Motor neuron (in vitro differentiated cells): ENCODE measurements at places on chromosomes 11 and 22.

GRCh38 chr11:125084057-125084416 lies 20.9 kb downstream of the SLC37A2 start:
- no peak for ATAC-seq

DNA sequence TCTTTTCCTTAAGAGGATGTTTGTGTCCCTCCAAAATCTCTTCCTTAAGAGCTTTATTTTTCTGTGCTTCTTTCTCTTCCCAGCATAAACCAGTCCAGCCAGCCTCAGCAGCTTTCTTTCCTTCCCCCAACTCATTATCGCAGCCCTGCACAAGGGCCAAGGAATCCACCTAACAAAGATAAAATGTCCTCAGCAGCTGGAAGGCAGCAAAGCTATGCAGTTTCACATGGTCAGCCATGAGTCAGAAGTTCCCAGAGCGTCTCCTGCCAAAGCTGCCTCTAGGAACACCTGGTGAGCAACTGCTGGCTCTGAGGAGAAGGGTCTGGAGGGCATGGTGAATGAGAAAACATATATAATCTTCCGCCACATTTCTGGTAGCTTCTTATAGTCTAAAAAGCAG lies 45.3 kb upstream of the HMGXB4 start:
- no peak for ATAC-seq

DNA sequence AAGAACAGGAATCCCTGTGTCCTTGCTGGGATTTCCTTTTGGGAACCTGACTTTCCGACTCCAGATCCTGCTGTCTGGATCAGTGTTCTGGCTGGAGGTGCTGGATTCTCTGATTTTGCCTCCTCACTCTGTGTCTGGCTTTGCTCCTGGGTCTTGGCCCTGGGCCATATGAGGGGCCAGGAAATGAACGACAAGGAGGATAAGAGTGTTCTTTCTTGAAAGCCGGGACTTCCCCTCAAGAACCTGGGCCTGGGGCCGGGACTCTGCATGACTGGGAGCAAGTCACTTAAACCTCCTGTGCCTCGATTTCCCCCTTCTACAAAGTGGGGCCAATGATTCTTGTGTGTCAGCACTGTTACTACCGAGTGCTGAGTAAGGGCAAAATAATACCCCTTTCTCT lies 2.9 kb upstream of the MYO7A start:
- no peak for ATAC-seq

- ATAC-seq = peak; percentile 54
These were observed 27.6 kb downstream of the PLEKHA7 start for GRCh38 chr11:16986434-16987204.

GRCh38 chr11:2792381-2793250 lies 92.8 kb upstream of the KCNQ1OT1 start:
- ATAC-seq = no peak

DNA sequence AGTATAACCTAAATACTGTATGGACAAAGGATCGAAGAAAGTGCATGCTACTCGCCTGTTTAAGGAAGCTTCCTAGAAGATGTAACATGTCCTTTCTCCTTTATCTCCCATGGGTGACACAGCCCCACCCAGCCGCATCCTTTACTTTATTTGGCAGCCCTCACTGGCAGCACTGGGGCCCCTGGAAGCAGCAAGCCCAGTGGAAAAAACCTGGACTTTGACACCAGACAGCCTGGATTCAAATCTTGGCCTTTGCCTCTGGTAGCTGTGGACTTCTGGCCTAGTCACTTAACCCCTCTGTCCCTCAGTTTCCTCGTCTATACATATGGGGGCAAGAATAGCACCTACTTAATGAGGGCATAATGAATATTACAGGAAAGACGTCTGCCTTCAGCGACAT lies 67.1 kb downstream of the MYEOV start:
- ATAC-seq = no peak

DNA sequence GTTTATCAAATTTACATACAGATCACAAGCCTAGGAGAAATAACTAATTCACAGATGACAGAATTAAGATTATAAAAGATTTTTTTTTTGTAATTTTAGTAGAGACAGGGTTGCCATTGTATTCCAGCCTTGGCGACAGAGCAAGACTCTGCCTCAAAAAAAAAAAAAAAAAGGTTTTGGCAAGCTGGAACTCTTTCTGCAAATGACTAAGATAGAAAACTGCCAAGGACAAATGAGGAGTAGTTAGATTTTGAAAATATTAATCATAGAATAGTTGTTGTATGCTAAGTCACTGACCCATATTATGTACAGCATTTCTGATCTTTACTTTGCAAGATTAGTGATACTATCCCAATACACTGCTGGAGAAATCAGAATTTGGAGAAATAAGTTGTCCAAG lies 99.2 kb downstream of the C11orf65 start:
- ATAC-seq = no peak

GRCh38 chr11:112526699-112527416 lies 266.2 kb upstream of the PLET1 start:
- ATAC-seq = peak; percentile 74

DNA sequence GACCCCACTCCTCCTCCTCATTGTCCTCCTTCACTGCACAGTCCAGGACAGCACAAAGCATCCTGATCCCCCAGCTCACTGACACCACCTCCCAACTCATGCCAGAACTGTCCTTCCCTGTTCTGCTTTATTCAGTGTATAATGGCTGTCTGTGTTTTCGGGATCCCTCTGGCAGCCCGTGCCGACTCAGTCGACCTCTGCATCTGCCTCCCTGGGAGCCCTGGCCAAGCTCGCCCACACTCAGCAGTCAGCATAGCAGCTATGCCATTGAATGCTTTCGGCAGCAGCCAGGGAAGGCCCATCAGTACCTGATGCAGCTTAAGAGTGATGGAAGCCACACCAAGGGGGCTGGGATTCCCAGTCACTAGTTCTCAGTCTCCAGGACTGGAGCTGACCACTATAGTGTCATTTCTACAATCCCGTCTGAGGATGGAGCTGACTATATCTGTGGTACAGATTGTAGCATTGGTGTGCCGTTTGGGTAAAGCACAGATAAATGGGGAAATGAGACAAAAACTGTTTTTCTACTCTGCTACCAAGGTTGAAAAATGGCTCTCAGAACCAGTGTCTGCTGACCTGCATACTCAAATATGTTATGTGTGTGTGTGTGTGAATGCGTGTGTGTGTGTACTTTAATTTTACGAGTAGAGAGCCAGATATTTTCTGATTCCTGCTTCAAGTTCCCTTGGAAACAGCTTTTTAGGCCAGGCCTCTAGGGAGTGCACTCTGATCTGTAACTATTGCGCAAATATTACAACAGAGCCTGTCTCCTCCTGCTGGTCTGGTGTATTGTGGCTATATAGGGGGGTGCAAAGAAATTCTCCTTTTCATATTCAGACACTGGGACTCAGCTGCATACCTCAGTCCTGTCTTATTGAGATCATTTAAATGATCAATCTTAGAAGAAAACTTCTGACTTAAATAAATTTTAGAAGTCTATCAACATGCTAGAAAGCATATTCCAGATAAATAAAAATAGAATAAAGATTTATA lies 78.8 kb upstream of the TOP3B start:
- ATAC-seq = peak; percentile 87

DNA sequence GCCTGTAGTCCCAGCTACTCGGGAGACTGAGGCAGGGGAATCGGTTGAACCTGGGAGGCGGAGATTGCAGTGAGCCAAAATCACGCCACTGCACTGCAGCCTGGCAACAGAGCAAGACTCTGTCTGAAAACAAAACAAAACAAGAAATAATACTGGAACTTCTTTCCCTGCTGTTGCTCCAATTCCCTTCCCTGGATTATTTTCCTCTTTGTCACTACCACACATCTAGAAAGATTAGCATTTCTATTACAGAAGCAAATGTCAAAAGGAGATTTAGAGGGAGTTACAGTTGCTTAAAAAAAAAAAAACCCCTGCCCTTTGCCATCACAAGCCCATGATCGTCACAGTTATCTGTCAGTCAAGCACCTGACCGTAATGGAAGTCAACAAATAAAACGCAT lies 17.7 kb upstream of the SCGB1D1 start:
- ATAC-seq = no peak

DNA sequence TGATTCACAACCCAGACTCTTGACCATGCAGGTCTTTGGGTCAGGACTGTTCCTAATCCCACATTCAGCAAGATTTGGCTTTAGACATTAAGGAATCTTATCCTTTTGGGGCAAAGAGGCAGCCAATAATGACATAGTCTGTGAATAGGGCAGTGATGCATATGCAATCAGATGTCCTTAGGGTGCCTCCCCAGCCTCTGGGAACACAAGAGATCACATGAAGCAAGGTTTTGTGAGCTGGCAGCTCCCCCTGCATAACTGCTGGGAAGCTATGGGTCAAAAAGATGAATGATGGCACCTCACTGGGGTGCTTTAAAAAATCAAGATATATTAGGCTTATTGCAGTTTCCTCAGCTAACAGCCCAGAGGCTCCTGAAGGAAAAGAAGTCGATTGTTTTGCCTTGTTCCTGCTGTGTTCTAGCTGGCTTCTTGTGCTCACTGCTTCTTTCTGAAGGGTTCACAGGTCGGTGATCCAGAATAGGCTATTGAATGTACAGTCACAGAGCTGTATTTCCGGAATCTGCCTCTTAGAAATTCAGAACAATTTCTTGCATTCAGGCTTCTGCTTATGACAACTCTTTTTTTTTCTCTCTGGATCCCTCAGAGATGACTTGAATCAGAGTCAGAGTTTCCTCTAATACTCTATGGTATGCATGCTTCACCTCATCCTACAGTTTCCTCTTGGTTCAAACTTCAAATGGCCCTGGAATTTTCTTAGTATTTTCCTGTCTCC lies 31.7 kb downstream of the INSC start:
- ATAC-seq = peak; percentile 82

DNA sequence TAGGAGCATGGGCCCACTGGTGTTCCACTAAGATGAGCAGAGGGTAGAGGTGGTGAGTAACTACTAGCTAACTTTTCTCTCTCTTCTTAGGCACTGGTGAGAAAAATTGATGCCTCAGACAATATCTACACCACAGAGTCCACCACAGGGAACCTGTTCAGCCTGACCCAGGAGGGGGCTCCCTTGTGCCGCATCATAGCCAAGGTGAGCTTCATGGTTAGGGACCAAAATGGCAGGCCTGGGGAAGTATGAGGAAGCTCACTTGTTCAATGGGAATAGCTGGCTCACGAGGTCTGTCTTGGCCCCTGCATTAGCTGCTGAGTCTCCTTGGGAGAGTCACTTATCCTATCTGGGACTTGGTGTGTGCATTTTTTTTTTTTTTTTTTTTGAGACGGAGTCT lies 75.9 kb downstream of the INSC start:
- no peak for ATAC-seq

DNA sequence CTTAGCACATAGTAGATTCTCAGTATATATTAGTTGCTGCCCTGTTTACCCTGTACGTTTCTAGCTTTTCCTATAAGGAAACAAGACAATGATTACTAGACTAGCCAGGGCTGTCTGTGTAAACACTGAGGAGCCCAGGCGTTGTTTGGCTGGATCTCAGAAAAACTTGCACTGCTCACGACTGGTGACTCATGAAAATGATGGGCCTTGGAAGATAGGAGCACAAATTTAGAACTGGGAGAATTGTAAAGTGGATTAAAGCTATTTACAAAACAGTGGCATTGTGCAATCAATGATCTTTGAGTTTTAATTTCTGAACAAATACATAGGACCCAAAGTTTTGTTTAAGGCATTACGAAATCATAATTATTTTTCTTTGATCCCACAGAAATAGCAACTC lies 276.9 kb downstream of the FAM76B start:
- peak; percentile 52 for ATAC-seq

DNA sequence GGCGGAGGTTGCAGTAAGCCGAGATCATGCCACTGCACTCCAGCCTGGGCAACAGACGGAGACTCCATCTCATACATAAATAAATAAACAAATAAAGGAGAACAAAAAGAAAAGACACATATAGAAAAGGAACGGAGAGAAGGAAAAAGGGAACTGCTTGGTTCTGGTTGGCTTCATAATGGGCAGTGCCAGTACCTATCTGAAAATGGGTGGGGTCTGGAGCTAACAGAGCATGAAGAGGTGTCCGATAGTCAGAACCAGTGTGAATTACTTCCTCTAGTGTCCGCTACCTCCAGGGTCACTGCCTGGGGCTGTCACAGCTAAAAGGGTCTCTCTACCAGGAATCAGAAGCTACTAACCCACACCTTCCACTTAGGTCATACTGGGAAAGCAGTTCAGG lies 27.2 kb upstream of the TTC28 start:
- ATAC-seq = no peak

DNA sequence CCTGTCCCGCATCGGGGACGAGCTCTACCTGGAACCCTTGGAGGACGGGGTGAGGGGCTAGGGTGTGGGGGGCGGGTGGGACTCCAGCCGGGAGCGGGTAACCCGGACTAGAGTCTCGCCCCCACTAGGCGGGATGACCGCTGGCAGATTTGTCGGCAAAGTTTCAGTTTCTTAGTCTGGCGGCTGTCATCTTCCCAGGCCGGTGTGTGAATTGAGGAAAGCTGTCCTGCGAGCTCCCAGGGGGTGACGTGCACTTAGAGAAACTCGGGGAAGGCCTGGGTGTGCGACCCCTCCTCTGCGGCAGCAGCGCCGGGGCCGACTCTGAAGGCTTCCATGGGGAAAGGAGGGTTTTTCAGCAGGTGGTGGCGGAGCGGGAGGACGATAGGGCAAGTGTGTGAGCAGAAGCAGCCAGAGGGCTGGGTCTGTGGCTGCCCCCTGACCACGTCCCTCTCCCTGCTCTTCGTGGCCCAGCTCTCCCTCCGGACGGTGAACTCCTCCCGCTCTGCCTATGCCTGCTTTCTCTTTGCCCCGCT lies 463 bp downstream of the RAD9A start:
- ATAC-seq = peak; percentile 2

GRCh38 chr11:12109591-12110196 lies 696 bp upstream of the MICAL2 start:
- no peak for ATAC-seq

GRCh38 chr11:35662061-35662648 lies 420 bp upstream of the TRIM44 start:
- peak; percentile 54 for ATAC-seq

GRCh38 chr11:37459456-37459855 lies 861.4 kb upstream of the RAG2 start:
- no peak for ATAC-seq

GRCh38 chr11:128544471-128545051 lies 42.8 kb downstream of the ETS1 start:
- peak; percentile 80 for ATAC-seq

DNA sequence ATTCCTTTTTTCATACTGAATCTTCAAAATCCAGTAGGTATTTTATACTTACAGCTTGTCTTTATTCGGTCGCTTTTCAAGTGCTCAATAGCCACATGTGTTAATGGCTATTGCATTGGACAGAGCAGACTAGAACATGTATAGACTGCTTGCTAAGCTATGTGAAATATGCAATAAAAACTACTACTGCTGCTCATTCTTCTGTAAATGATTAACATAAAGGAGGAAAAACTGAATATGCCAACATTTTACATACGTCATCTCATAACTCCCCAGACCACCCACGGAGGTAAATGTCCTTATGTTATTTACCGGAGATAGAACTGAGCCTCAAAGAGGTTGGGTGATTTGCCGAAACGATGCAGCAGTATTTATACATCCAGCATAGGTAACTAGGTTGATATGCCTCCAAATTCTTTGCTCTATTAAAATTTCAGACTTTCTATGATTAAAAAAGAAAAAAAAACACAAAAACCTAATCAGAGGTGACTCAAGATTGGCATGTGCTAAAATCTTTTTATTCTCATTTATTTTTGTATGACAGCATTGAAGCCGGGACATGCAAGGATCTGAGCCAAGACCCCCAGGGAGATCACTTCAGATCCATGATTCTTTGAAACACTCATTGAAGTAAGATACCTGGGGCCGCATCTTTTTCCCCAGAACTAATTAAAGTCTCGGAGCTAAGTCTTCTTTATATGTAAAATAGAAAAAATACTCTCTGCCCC lies 78.5 kb upstream of the OR5AK2 start:
- peak; percentile 24 for ATAC-seq

- no peak for ATAC-seq
These were observed 2.6 kb upstream of the UCP3 start for GRCh38 chr11:74011360-74012073.

- peak; percentile 81 for ATAC-seq
These were observed 14.1 kb downstream of the C11orf24 start for GRCh38 chr11:68257477-68258362.
